ENCODE measurements at places on chromosomes 1 and 21. TPM values are rescaled to one million over a fixed set of nuclear protein-coding genes. Genes with fewer than 3 reads are reported as not detected.
A peak's percentile ranks its signal among the peaks of the same experiment; 100 is the strongest.

DNA sequence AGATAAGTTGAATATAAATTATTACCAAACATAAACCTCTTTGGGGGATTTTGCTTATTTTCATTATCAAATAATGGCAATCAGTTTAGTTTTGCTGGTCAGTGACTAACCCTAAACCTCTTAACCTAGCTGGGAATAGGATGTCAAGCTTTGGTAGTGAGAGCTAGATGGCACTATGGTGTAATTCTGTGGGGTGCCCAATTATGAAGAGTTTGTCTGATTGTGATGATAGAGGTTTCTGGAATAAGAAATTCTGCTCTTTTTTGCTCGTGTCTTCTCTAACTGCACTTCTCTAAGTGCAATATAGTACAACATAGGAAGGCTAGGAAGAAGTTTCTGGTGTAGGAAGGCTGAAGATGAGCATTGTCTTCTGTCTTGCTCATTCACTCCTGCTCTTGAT, 59.8 kb downstream of the XCL1 start:
- no peak for DNase-seq

Gene NBPF9
- total RNA-seq = 5.5 TPM

DNA sequence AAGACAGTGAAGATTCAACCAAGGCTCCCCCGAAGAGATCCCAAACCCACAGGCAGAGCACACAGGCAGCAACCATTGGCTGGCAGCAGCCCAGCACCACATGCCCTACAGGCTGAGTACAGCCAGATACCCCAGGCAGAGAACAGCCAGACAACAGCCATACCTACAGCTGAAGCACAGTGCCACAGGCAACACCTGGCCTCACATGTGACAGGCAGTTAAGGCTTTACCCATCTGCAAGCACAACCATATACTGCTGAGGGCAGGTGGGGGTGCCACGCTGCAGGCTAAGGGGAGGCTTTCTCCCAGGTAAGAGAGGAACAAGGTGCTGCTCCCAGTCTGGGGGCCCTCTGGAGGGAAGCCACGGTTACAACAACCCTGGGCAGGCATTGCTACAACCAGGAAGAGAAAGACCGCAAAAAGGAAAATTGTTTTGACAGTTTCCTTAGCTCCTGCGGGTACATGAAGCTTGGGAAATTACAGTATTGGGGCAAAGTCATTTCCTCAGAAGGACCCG, 12.3 kb downstream of the CHIT1 start:
- DNase-seq = peak; percentile 76

- DNase-seq = no peak
These were observed 30.5 kb downstream of the TNFSF18 start for GRCh38 chr1:173020138-173020750.

Data from H7 (cell line).